ENCODE measurements at places on chromosomes 13 and 19.

DNA sequence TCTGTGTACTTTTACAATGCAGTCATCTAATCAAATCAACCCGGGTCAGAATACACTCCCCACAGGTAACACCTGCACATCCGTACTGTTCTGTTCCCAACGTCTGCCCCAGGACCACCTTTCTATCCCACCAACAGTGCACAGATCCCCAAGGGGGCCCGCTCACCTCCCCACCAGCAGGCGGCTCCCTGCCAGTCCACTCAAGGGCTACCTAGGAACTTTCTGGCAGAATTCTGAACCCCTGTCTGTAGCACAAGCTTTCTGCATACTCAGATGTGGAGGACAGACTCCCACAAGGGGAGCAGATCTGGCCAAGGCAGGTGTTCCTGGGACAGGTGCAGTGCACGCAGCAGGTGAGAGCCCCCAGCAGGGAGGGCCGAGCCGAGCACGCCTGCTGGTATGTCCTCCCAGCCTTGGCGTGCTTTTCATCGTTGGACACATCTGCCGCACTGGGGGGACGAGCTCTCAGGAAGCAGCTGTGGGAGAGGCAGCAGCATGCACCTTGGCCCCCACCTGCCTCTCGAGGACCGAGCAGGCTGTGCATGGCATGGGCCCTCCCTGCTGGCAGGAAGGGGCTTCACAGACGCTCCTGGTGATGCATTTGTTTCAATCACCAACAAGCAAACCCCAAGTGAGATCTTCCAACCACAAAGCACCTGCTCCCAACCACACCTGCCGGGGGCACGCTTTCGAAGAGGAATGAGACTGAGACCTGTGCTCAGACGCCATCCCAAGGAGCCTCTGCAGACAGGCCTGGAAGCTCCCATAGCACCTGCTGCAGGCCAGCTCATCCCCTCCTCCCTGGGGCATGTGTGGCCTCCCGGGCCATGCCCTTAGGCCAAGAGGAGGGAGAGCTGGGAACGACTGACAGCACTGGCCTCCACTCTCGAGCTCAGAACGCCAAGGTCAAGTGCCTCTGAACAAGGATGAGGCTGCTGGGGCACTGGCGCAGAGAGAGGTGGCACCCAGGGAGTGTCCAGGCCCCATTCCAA lies 35.9 kb downstream of the RAB20 start:
- DNase-seq = peak; percentile 98

DNA sequence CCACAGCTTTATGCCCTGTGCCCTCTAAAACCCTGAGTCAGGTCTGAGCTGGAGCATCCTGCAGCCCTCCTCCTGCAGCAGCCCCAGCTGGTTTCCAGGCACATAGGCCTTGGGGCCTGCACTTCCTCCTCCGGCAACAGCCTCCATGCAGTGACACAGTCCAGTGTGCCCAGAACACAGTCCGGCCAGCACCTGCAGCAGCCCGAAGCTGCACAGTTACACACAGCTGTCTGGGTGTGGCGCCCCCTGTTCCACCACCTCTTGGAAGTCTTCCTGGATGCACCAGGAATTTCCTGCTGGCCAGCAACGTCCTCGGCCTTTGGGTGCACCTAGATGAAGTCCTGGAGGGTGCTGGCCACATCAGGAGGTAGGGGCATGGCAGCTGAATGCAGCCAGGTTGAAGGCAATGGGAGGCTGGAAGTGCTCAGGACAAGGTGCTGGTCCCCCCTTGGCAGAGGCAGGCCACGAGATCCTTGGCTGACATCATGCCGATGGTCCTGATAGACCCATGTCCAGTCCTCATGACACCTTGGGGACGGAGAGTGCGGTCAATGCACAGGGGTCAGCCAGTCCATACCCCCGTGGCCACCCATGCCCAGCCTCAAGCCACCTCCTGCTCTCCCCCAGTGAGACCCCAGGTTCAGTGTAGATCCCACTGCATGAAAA lies 27.1 kb upstream of the PARP4 start:
- DNase-seq = no peak

DNA sequence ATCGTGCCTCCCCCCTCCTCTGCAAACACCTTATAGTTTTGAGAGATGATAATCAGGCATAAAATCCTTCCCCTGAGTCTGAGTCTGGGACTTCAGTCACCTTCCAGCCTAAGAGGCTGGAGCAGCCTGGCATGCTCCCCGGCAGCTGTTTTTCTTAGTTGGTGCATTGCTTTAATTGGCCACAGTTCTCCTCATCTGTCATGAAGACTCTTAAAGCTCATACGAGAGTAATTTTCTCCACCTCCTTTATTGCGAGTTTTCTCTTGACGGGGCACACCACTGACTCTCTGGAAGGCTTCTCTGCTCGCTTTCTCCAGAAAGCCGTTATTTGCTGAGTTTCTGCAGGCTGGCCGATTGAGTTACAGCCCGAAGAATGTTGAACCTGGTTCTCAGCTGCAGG lies 310.5 kb downstream of the ATP8A2 start:
- DNase-seq = no peak

DNA sequence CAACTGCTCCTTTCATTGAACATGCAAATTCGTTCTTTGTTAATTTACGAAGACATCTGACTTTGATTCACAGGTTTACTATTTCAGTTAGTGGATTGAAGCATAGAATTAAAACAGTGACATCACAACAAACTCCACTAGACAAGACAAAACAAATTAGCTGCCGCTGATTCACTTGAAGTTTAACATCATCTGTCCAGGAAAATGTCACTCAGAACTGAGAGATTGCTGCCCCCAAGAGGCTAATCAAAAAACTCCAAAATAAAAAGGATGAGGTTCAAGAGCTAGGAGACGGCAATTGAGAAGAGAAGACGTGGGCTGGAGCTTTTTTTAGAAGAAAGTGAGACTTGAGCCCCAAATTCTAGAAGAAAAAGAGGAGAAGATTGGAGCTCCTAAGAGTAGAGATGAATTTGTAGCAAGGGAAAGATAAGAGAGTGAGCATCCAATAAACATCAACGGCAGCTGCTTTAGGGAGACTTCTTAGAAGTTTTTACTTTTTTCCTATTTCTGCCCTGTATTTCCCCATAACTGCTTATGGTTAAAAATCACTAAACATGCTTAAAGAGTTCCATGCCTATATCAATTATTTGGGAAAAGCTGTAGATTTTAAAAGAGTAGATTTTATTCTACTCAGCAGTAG lies 40.8 kb upstream of the TPP2 start:
- DNase-seq = peak; percentile 20

DNA sequence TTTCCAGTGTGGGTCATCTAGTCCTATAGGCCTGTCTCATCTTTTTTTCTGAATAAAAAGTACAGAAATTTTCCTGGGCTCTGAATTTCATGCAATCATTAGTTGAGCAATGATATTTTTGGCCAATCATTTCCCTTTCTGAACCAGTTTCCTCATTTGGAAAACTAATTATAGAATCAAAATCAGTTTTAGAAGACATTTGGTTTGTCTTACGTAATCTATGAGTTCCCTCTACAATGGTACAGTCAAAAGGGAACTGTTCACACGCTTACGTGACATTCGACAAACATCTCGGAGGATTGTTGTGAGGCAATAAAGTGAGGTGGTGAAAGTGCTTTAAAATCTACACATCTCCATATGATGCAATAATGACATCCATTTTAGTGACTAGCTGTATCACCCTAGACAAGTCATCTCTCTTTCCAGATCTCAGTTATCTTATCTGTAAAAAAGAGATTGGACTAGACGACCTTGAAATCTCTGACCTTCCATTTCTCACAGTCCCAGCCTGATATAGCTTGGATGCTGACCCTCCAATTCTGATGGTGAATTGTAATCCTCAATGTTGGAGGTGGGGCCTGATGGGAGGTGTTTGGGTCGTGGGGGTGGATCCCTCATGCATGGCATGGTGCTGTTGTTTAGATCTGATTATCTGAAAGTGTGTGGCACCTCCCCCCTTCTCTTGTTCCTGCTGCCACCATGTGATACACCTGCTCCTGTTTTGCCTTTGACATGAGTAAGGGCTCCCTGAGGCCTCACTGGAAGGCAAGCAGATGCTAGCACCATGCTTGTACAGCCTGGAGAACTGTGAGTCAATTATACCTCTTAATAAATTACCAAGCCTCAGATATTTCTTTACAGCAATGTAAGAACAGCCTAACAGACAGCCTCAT lies 26.7 kb downstream of the FLT1 start:
- DNase-seq = no peak

DNA sequence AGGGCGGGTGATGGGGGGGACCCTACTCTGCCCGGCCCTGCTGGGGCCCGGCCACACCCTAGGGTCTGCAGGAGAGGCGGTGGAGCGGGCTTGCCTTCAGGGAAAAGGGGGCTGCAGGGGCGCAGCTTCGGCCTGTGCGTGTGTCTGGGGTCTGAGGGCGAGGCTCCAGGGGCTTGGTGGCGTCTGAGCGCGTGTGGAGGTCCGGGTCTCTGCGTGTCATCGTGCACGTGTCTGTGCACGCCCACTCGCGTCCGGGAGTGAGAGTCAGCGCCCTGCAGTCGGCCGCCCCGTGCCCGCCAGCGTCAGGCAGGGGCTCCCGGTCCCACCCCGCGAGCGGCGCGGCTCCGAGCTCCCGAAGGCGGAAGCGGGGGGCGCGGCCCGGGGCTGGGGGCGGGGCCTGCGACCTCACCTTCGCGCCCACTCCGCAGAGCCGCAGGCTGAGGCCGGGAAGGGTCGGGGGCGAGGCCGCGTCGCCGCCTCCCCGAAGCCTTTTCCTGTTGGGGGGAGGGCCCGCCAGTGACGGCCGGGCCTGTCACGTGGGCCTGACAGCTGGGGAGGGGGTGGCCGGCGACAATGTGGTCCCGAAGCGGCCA lies at the start of gene ARHGAP45:
Gene ARHGAP45, plus strand, starts transcription at position 420 of the 593 bp plus-strand sequence. CDS start 239 bp downstream, outside the sequence.
- DNase-seq = no peak

- peak; percentile 95 for DNase-seq
Measured at GRCh38 chr13:110499621-110500281, 61.8 kb downstream of the RAB20 start.

GRCh38 chr13:108268466-108269112 lies 929 bp upstream of the TNFSF13B start:
- DNase-seq = no peak

- no peak for DNase-seq
Measured at GRCh38 chr19:40594255-40594654, 6.9 kb upstream of the LTBP4 start.

- no peak for DNase-seq
Measured at GRCh38 chr13:47038188-47038587, 141.3 kb upstream of the HTR2A start.

GRCh38 chr13:26061947-26062346 lies 10.1 kb upstream of the SHISA2 start:
- DNase-seq = no peak

DNA sequence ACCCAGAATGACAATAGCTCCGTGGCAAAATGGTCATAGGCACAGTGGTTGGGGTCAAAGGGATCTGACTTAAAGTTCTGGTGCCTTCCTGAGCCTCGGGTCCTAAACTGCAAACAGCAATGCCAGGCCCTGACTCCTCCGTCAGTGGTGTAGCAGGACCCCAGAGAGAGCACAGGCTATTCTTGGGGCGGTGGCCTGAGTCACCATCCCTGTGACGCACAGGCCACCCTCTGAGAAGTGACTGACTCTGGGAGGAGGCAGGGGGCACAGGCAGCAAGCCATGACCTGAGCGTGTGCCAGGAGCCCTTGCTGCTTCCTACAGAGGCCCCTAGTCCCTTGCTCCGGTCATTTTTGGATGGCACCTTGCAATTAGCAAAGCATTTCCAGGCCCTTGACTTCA lies 18.7 kb downstream of the PLVAP start:
- DNase-seq = no peak

GRCh38 chr13:93814658-93815057 lies 588.1 kb downstream of the GPC6 start:
- no peak for DNase-seq

GRCh38 chr13:92224825-92225224 lies 826.4 kb downstream of the GPC5 start:
- no peak for DNase-seq

GRCh38 chr13:46982856-46983582 lies 86.2 kb upstream of the HTR2A start:
- no peak for DNase-seq

DNA sequence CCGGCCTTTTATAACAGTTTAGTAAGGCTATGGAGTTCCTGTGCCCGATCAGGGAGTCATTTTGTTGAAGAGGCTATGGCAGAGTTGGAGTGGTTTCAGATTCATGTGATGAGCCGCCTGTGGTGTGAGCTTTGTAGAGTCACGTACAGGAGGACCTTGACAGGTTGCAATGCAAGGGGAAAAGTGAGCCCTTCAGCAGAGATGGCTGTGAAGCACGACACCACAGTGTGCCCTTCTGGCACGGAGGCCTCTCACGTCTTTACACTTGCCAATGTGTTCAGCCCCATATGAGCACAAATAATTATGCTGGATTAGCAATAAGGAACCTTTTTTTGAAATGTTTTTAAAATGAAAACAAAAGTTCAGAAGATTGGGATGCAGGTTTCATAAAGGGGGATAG lies 499.8 kb downstream of the LIG4 start:
- peak; percentile 49 for DNase-seq

GRCh38 chr13:31982124-31982523 lies 49.5 kb upstream of the FRY start:
- no peak for DNase-seq

DNA sequence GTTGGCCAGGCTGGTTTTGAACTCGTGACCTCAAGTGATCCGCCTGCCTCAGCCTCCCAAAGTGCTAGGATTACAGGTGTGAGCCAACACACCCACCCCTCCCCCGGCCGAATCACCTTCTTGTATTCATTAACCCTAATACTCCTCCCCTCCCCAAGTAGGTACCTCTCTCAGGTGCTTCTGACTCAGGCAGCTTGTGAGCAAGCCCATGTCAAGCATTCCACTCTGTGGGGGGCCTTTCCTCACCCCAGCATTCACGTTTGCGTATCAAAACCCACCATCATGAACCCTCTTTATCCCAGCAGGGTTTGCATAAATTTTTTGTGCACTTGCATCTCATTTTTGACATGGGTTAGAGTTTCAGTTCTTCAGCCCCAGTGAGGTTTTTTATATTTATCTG lies 23.6 kb upstream of the RFXAP start:
- DNase-seq = no peak

DNA sequence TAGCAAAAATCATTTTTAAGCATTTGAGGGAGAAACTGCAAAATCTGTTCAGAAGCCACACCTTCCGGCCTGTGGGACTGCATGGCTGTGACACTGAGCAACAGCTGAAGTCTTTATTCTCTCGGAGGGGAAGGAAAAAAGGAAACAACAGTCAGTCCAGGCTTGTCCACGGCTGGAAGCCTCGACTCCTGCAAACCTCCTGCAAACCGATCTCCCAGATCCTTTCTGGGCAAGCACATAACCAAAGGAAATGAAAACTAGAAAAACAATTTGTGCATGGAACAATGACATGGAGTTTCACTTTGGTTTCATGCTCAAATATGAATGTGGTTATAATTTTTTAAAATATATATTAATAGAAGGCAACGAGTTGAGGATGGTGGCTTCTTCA lies 1.0 kb downstream of the COL4A1 start:
- no peak for DNase-seq

- DNase-seq = no peak
Measured at GRCh38 chr19:58563823-58564222, 5.4 kb upstream of the UBE2M start.

GRCh38 chr19:38663156-38663651 lies 15.8 kb downstream of the ACTN4 start:
- DNase-seq = no peak
